ENCODE measurements at places on chromosomes 16 and 17.

DNA sequence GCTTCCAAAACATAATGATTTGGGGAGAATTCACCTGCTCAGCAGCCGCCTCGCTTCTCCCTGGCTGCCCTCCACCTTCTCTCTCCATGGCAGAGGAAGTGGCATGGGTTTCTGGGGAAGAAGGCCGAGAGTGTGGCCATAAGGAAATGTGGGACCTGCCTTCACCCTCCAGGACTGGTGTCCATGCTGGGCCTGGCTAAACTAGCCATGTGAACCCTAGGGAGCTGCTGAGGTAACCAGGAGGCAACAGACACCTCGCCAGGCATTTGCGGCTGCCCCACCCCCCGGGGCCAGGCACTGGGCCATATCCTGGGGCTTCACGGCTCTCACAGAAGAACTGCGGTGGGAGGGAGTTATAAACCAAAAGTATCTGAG lies 9.9 kb upstream of the CMTM4 start:
- DNase-seq: no peak

DNA sequence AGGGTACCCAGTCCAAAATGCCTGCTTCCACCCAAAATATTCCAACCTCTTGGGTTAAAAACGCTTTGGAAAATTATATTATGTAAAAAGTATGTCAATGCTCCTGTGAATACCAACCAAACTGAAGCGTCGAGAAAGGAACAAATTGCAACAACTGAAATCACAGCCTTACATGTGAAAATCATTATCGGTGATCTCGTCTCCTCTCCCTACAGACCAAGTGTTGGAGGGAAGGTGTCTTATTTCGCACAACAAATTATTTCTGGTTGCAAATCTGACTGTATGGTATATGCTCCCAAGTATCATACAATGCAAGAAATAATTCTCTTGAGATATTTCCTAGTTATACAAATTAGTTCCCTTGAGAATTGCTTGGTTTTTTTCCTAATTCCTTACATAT lies 89.3 kb upstream of the CDYL2 start:
- DNase-seq: no peak

DNA sequence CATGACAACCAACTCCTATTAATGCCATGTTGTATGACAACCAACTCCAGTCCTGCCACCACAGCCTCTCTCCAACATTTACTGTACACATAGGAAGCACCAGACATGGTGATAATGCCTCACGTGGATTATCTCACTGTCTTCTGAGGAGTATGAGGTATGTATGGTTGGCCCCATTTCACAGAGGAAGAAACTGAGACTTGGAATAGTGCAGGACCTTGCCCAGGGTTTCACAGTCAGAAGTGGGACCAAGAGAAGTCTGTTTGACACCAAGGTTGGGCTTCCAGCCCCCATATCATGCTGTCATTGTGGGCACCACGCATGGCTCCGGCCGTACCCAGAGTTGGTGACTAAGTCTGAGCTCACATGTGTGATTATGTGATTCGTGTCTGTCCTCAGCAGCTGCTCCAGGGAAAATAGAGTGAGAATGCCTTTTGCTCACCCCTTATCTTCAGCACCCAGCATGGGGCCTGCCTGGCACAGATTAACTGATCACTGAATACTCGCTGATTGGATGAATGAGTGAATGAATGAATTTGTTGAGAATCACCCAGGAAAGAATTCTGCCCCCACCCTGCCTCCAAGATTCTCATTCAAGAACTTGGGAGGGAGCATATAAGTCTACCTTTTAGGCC lies 204.1 kb upstream of the NLRP1 start:
- no peak for DNase-seq

DNA sequence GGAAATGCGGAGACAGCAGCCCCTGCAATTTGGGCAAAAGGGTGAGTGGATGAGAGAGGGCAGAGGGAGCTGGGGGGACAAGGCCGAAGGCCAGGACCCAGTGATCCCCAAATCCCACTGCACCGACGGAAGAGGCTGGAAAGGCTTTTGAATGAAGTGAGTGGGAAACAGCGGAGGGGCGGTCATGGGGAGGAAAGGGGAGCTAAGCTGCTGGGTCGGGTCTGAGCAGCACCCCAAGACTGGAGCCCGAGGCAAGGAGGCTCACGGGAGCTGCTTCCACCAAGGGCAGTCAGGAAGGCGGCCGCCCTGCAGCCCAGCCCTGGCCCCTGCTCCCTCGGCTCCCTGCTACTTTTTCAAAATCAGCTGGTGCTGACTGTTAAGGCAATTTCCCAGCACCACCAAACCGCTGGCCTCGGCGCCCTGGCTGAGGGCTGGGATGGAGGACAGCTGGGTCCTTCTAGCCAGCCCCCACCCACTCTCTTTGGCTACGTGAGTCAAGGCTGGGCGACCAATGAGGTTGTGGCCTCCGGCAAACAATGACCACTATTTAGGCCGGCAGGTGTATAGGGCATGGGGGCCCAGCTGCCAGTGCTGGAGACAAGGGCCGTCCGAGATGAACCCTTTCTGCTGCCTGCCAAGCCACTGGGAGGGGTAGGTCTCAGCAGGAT lies 507 bp downstream of the SERPINF1 start:
- DNase-seq: no peak

- no peak for DNase-seq
Observed at GRCh38 chr17:82915757-82916027, 75.9 kb upstream of the ZNF750 start.

- DNase-seq: no peak
Observed at GRCh38 chr17:67829331-67829730, 4.0 kb downstream of the BPTF start.

- DNase-seq: no peak
Observed at GRCh38 chr16:76345163-76345661, 68.0 kb downstream of the CNTNAP4 start.

DNA sequence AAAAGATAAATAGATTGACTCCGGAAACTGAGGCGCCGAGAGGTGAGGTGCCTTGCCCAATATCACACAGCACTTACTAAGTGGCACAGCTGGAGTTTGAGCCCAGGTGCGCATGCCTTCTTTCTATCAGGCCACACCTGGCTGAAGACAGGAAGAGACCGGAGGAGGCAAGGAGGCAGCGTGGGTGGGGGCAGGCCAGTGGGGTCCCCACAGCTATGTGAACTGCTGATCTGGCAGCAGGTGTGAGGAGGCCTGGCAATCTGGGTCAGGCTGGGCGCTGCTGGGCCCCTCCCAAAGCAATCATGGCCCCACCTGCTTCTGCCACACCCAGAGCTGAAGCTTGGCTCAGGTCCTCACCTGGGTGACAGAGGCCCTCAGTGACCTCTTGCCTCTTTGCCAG lies 1.9 kb upstream of the GDPD3 start:
- no peak for DNase-seq

DNA sequence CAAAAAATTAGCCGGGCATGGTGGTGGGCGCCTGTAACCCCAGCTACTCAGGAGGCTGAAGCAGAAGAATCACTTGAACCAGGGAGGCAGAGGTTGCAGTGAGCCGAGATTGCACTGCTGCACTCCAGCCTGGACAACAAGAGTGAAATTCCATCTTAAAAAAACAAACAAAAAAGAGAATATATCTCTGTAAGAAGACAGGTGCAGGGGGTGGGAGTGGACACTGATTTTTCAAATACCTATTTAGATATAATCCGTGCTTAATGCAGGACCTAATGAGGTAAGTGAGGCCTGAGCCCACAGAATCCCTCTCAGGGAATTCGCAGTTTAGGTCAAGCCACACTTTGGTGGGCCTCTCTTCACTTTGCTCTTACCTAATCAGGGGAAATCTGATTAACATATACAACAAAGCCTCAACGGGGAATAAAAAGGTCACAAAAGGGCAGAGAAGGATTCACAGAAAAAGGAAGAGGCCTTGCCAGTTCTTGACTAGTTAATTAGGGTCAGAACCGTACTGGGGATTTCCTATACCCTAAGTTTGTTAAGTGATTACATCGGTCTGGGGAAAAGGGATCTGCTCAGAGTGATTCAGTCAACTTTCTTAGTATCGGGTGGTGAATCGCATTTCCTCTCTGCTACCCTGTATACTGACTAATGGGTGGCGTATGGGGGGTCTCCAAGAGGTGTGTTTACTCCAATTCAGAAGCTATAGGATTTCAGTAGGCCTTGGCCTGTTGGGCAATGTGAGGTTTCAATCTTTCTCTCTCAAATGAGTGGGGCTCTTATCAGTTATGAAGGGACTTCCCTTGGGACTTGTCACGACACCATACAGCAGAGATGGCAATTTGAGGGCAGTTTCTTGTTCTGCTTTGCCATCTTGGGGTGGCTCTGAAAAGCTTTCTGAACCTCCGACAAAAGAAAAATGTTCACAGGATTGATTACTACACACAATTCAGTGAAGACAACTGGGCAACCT lies 1.9 kb upstream of the NFAT5 start:
- no peak for DNase-seq

DNA sequence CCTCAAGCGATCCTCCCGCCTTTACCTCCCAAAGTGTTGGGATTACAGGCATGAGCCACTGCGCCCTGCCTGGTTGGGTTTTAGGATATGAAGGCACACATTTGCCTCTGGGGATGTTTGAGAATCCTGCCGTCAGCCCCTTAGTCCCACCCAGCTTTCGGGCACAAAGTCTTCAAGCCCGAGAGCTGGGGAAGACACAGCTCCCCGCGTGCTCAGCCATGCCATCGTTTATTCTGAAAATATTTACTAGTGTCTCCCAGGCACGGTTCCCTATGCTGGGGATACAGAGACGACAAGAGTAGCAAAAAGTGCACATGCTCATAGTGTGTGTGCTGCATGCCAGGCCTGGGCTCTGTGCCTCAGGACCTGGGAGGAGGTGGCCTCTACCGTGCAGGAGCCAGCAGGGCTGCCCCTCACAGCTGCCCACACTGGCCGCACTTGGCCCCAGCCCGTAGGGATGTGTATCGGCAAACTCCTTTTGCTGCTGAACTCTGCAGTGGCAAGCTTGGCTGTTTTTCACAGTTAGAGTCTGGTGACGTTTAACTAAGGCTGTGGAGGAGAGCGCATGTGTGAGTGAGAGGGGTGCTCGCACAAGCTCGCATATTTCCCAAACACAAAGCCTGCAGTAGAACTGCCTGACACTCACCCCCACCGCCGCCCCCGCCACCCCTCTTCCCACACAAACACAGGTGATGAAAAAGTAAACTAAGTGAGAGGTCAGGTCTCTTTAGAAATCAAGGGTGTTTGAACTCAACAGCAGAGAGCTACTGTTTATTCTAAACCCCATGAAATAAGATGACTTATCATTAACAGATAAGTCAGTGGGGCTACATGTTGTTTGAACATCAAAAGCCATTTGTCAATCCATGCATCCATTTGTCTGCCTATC lies 266.4 kb downstream of the MRTFB start:
- DNase-seq: no peak

DNA sequence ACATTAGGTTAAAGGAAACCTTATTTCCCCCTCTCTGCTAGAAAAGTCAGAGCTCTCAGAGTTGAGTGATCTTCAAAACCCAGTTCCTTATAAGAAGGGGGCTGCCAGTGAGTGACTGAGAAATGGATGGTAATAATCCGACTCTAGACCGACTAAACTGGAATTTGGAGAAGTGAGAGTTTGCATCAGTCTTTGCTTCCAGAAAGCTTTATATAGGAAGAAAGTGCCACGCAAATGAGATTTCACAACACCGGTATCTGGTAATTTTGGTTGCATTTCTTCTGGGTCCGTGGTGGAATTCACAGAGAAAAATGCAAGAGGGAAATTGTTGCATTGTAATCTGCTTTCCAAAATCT lies 271.4 kb downstream of the MAF start:
- no peak for DNase-seq

All from NCI-H345 (cell line).